Large intestine (tissue), 12 donors: ENCODE measurements at places on chromosomes 6 and 20. TPM values are rescaled to one million over a fixed set of nuclear protein-coding genes. Genes with fewer than 3 reads are reported as not detected.

GRCh38 chr6:162907876-162908481 lies 180.2 kb downstream of the PACRG start:
- H3K36me3 ChIP-seq: no peaks in the 10 kb centered on the region
- no peak for DNase-seq
- H3K27me3 ChIP-seq: no peaks in the 10 kb centered on the region
- H3K4me1 ChIP-seq: no peaks in the 10 kb centered on the region

DNA sequence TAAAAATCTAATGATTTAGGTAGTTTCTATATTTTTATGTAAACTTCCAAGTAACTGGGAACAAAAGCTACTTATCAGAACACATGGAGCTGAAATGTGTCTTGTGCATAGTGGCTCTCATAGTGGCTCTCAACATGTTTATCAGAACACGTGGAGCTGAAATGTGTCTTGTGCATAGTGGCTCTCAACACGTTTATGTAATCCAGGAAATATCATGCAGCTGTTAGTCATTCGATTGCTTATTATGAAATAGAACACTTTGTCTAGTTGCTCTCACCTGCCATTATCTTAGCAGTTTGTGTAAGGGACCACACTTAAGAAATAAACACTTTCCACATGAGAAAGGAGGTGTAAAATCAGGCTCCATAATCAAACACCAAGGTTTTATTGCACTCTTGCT lies 119.2 kb upstream of the ASCC3 start:
- no peaks in the 10 kb centered on the region for H3K36me3 ChIP-seq
- H3K27ac ChIP-seq: peak overlapping the region; percentile 37
- H3K4me1 ChIP-seq: no peaks in the 10 kb centered on the region
- H3K27me3 ChIP-seq: no peaks in the 10 kb centered on the region
- no peak overlapping the region for H3K4me3 ChIP-seq
- DNase-seq: peak; percentile 49

GRCh38 chr6:136173519-136174507 lies 76.3 kb downstream of the MTFR2 start:
- no peaks in the 10 kb centered on the region for H3K27me3 ChIP-seq
- H3K27ac ChIP-seq: no peak overlapping the region
- H3K36me3 ChIP-seq: no peaks in the 10 kb centered on the region

DNA sequence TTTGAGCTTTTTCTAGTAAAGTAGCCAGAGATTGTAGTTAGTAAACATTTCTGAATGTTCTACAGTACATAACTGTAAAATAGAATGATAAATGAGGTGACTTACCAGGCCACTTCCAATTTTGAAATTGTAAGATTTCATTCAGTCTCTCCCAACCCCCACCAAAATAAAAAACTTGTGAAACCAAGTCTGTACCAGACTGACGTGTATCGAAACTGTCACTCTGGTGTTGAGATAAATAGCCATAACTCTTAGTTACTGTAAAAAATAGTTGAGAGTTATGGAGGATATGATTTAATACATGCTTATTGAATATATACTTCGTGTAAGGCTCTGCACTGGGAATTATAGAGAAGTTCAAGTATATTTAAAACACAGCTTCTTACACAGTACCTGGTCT lies 455.7 kb downstream of the PLCB1 start:
- no peaks in the 10 kb centered on the region for H3K36me3 ChIP-seq
- no peaks in the 10 kb centered on the region for H3K27me3 ChIP-seq
- no peak overlapping the region for H3K27ac ChIP-seq
- no peak overlapping the region for H3K4me3 ChIP-seq

Gene PET117
- 22.6 TPM for polyA plus RNA-seq
